Right hindlimb (tissue), 1 donor: ENCODE measurements at places on chromosomes 3 and 15.

GRCh38 chr3:4834403-4834866, 144.8 kb upstream of the BHLHE40 start:
- no peak for DNase-seq

DNA sequence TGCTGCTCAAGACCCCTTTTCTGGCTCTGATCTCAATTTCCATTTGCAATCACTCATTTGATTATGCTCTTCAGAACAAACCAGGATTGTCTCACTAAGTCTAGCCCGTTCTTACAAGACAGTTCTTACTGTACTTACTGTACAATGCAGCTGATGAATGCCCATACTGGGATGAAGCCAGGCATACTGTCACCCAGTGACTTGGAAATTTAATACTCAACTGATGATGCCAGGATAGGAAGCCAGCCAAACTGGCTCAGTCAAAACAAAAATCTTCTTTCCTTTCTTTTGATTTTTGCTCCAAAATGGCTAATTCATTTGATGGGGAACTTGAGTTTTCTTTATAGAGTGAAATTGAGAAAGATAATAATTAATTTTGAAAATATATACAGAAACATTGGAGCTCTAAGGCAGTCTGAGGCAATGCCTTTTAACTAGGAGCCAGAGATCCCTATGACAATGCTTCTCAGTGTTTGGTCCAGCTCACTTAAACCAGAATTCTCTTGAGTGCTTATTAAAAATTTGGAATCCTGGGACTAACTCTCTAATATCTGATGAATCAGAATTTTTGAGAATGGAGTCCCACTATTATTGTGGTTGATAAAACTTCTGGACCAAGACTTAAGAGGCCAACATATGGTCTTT, 265.6 kb upstream of the THBS1 start:
- no peak for DNase-seq

DNA sequence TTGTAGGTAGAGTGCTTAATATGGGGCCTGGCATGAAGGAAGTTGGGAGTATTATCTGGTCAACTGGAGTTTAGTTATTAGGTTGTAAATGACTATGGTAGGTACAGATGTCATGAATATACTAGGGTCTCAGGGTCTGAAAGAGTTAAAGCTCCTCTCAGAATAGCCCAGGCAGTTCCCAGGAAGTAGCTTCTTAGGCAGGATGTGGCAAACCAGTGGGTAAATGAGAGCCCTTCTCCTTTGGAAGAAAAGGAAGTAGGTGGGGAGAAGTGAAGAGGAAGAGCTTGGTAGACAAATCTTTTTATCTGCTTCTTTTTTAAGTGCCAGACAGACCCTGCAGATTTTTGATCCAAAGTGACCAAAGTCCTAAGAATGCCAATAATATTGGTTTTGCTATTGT, 24.5 kb downstream of the MAP2K1 start:
- no peak for DNase-seq

- no peak for DNase-seq
Observed at GRCh38 chr15:56192659-56193442, 50.8 kb downstream of the RFX7 start.

DNA sequence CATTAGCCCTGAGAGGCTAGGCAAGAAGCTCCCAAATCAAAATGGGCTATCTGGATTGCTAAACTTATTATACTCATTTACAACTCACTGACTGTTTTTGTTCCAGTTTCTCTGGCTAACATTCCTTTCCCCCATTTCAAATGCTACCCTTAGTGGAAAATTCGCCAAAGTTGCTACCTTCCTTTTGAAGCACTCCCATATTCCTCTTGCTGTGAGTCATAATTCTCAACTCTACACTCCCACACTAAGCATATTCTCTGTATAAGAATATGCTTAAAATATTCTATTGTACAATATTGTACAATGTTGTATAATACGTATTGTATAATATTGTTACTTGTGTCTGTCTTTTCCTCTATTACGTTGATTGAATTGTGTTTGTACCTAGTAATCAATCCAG, 398.6 kb downstream of the PYDC2 start:
- DNase-seq: no peak

DNA sequence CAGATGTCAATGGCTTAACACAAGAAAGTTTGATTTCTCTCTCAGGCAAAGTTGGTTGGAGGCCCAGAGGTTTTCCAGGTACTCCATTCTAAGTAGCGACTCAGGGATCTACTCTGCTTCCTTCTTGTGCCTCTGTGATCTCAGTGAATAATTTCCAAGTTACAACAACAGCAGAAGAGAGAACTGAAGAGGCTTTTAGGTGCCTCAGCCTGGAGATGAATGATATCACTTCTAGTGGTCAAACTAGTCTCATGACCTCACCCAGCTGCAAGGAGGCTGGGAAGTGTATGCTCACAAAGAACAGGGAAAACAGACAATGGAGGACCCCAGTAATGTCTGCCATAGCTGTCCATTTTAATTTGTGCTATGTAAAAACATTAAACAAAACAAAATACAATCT, 4.6 kb upstream of the PRICKLE2 start:
- no peak for DNase-seq
